Left forelimb (tissue), 1 donor: ENCODE measurements at places on chromosomes 1 and 21.

- DNase-seq, result no peak
These were observed 491 bp downstream of the PER3 start for GRCh38 chr1:7784492-7785071.

DNA sequence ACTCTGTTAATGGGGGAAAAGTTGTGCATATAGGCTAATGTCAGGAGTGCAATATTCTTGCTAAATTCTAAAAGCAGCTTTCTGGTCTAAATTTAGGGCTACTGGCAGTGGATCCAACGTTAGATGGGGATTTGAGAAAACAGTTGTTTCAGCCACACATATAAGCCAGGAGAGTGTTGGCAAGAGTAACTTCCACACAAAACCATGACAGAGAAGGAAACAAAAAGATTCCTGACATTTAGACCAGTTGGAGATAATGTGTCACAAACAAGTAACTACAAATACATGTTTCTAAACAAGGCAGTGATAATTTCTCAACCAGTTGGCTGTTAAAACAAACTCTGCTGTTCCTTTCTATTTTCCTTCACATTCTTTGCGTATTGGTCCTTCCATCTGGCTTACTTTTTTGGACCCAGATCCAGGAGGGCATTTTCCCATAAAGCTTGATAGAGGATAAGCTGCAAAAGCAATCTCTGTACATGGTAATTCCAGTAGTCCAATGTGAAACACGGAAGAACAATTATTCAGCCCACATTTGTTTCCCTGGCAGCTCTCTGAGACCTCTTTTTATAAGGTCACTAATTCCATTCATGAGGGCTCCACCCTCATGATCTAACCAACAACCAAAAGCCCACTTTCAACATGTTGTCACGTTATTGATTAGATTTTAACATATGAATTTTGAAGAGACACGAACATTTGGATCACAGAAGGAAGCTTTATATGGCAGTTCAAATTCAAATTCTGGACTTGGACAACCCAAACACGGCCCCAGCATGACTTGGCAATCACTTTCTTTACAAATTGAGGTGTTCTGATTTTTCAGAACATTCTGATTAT lies 1888.6 kb downstream of the MRPL39 start:
- no peak for DNase-seq

DNA sequence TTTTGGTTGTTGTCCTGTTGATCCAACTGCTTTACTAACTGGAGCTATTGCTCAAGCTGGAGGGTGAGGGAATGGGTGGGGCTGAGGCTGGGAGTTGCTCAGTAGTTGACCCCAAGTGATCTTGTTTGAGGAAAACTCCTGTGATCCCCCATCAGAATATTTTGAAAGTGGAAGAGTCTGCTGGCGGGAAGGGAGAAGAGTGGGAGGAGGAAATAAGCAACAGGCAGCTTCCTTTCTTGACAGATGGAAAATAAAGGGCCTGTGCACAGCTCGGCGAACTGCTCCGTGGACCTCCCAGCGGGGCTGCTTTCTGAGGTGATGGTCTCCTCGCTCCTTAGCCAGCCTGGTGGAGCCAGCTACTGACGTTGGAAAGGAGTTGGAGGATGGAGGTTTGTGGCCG lies 199.1 kb upstream of the LMO4 start:
- no peak for DNase-seq

GRCh38 chr1:14363707-14364413 lies 234.6 kb upstream of the KAZN start:
- no peak for DNase-seq

- no peak for DNase-seq
These were observed 75.2 kb downstream of the EVI5 start for GRCh38 chr1:92709738-92710137.
